ENCODE measurements at places on chromosomes 5 and 9.

DNA sequence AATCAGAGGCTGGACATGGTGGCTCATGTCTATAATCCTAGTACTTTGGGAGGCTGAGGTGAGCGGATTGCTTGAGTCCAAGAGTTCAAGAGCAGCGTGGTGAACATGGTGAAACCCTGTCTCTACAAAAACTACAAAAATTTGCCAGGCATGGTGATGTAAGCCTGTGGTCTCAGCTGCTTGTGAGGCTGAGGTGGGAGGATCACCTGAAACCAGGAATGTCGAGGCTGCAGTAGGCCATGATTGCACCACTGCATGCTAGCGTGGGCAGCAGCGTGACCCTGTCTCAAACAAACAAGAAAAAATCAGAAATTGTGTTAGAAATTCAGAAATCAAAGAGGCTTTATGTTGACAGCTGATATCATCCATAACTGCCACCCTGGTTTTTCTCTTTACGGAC lies 21.4 kb downstream of the JMY start:
- DNase-seq, result no peak

GRCh38 chr5:2375291-2375690 lies 376.2 kb downstream of the IRX2 start:
- DNase-seq, result no peak

GRCh38 chr5:1522601-1523479 lies 920 bp downstream of the LPCAT1 start:
- DNase-seq, result no peak

- DNase-seq, result peak; percentile 39
Measured at GRCh38 chr9:95574176-95574575, 57.4 kb upstream of the PTCH1 start.

GRCh38 chr5:130462516-130462915 lies 558.3 kb downstream of the CHSY3 start:
- DNase-seq, result no peak

DNA sequence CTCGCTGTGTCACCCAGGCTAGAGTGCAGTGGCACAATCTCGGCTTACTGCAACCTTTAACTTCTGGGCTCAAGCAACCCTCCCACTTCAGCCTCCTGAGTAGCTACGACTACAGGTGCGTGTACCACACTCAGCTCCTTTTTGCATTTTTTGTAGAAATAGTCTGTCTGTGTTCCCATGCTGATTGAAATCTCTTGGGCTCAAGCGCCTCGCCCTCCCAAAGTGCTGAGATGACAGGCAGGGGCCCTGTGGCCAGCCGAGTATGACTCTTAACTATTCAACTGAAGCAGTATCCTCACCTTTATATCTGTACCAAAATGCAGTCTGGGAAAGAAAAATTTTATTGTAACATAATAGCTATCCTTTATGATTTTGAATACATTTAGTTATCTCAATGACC lies 12.2 kb upstream of the NIM1K start:
- DNase-seq, result no peak

DNA sequence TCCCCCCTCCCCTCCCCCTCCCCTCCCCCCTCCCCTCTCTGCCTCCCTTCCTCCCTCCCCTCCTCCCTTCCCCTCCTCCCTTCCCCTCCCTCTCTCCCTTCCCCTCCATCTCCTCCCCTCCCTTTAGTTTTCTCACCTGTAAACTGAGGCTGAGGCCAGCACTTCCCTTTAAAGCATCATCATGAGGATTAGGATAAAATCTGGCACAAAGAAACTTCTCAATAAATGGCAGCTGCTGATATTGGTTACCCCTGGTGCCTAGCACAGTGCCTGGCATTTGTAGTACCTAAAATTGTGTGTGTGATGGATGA lies 41.9 kb downstream of the RAI14 start:
- no peak for DNase-seq

All from CD4-positive, alpha-beta T cell treated with Interleukin-12 subunit alpha and Interleukin-12 subunit beta, for 1 hour (primary cell).